ENCODE measurements at places on chromosomes 2 and 18.
A peak's percentile ranks its signal among the peaks of the same experiment; 100 is the strongest.

DNA sequence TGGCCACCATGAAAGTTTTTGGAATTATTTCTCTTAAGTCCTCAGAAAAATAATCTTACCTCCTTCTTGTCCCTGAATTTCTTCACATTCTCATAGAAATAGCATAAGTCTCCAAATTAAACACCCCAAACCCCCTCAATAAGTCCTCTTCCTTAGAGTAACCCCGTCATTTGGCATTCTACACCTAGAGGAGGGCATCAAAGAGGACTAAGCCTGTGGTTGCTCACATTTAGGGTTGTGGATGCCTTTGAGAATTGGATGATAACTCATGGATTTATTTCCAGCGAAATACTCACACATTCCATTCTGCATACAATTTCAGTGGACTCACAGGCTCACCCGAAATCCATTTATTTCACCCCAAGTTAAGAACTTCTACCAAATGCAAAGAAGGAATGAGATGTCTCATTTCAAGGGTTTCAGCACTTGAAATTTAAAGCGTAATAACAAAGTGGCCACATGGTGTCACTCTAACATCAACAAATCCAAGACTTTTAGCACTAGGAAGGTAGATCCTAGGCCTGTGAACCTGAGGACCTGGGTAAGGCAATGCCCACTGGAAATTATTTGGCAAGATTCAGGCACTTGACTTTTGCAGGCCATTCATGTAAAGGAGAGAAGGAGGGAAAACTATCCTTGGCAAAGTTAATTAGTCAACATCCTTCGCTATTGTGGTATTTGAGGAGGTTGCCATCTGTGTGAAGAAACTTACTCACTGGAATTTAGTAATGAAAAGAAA lies 24.6 kb downstream of the DYTN start:
- peak; percentile 59 for DNase-seq

GRCh38 chr2:166373105-166373504 lies 2.6 kb downstream of the SCN9A start:
- no peak for DNase-seq

DNA sequence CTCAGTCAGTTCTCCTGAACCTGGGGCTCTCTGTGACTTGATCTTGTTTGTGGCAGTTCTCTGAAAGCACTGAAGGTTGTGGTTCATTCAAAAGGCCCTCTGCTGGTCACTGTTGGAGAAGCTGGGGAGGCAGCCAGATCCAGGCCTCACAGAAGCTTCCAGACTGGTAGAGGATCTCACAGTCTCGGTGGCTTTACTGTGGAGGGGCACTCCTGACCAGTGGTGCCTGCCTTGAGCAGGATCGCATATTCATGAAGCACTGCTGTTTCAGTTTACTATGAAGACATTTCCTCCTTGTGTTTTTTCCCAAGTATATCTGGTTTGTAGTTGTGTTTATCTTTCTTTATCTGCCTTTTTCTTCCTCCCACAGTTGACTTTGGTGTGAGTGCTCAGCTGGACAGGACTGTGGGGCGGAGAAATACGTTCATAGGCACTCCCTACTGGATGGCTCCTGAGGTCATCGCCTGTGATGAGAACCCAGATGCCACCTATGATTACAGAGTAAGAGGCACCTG lies 133.9 kb downstream of the MAP4K4 start:
- peak; percentile 85 for DNase-seq

DNA sequence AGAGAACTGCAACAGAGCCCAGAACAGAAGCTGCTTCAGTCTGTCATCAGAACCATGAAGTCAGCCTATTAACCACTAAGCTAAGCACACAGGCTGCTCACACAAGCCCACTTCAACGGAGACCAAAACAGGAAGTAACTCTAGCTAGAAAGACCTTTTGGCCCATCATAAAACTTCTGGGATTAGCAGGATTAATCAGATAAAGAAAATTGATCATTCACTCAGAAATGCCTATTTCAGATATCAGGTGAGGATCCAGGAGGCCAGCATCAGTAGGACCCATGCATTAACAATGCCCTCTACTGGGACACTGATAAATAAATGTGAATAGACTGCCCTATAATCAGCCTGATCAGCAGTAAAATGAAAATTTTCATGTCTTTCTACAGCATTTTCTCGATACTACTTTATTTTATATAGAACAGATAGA lies 101.4 kb downstream of the WDPCP start:
- peak; percentile 36 for DNase-seq

GRCh38 chr18:59610546-59611140 lies 86.6 kb downstream of the CCBE1 start:
- DNase-seq = no peak

DNA sequence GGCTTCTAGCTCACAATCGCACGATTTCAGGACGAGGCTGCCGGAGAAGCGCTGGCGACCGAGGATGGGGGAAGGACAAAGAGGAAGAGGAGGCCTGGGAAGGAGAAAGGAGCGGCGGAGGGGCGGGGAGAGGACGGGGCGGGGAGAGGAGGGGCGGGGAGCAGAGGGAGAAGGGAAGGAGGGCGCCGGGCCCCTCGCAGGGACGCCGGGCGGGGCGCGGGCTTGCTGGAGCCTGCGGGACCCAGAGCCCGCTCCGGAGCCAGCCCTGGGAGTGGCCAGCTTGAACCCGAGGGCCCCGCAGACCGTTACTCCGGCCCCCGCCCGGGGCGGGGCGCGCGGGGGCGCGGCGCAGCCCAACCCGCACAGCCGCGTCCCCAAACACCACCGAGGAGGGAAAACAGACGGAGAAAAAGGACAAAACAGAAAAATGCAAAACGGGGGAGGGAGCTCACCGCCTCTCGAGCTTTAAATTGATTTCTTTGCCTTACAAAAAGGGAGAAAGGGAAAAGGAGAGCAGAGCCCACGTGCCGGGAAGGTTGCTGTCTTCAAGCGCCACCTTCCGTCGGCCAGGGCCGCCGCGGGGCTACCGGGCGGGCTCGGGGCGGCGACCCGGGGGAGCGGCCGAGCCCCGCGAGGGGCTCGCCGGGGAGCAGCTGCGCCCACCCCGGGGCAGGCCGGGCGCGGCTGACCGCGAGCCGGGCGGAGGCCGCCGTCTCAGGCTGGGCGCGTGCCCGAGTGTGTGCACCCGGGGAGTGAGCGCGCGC lies 781 bp upstream of the SOX11 start:
- DNase-seq = no peak

GRCh38 chr2:178142274-178143065 lies 30.2 kb downstream of the RBM45 start:
- DNase-seq = no peak

DNA sequence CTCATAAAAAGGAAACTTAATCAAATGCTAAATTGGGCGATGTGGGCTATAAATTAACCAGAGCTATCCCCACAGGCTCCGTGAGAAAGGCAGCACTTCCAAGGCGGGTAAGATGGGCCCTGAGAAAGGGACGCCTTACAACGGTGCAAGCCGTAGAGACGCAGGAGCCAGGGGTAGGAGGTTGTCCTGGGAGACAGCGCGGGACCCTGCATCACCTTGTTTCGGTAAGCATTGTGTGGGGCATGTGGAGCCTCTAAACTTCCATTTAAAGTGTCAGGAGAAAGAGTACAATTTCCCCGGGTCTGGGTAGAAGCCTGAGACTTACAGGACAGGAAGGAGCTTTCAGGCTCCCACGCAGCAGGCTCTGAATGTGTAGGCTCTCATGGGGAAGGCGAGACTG lies 1.2 kb upstream of the PER2 start:
- no peak for DNase-seq

GRCh38 chr18:9925795-9926194 lies 12.0 kb downstream of the VAPA start:
- DNase-seq = no peak

DNA sequence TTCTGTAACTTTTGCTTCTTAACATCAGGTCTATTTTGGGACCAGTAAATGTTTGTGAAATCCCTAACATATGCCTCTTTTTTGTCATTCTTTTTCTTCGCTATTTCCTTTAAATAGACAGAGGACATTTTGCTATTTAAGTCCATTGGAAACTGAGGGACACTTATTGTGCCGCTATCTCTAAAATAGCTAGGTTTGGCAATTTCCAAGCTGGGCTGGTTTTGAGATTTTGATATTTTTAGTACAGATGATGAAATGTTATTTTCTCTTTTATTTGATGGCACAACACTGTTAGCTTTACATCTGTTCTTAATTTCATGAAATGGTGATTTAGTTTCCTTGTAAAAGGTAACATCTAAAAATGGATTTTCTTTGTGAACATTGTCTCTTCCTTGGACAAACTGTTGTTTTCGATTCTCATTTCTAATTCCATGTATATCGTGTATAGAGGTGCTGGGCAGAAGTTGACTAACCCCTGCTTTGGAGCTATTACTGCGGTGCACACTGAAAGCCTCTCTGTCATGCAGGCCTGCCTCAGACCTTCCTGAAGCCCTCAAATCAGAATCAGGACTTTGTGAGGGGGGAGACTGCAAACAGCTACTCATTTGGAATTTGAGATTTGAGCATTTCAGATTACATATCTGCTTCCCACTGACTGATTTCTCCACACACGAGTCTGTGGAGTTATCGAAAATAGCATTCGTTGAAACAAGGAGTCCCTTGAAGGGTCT lies 594 bp downstream of the RAD51AP2 start:
- no peak for DNase-seq

- no peak for DNase-seq
Measured at GRCh38 chr2:229708335-229708734, 6.0 kb downstream of the DNER start.

DNA sequence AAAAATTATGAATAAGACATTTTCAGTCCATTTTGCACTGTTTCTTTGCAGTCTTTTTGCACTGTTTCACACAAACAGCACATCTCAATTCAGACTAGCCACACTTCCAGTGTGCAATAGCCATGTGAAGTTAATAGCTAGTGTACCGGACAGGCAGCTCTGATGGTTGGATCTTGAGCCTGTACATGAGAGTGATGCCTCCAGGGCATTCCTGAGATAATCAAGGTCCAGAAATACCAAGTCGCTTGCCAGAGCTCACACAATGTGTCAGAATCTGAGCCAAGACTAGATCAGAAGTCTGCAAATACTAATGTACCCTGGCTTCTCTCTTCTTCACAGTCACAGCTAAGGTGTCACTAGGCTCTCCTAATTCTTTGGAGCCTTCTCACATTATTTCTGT lies 180.2 kb downstream of the OSR1 start:
- DNase-seq = no peak

DNA sequence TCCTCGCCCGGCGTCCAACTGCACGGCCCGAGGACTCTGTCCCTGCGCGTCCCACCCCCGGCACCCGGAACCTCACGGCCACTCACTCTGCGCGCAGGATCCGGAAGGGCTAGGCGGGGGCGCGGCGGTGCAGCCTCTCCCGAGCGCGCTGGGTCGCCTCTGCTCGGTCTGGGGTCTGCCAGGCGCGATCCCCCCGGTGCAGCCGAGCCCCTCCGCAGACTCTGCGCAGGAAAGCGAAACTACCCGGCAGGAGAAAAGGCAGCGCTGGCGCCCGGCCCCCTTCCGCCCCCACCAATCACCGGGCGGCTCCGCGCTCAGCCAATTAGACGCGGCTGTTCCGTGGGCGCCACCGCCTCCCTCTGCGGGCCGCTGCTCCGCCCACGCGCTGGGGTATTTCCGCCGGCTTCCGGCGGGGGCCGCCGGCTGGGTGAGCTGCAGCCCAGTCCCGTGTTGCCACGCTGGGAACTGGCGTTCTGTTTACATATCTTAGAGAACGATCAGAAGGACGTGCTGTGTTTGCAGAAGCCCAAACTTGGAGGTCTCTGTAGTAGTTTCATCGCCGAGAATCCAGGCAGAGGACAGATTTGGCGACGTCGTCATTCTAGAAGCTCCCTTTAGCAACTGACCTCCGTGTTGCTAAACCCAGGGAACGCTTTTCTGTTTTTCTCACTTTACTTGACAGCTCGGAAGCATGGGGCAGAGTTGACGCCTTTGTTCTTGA lies at the start of gene STAT1:
STAT1 (minus strand) TSS at position 240 of the 721 bp plus-strand sequence. CDS start 4,168 bp downstream, outside the sequence.
- DNase-seq = peak; percentile 95

DNA sequence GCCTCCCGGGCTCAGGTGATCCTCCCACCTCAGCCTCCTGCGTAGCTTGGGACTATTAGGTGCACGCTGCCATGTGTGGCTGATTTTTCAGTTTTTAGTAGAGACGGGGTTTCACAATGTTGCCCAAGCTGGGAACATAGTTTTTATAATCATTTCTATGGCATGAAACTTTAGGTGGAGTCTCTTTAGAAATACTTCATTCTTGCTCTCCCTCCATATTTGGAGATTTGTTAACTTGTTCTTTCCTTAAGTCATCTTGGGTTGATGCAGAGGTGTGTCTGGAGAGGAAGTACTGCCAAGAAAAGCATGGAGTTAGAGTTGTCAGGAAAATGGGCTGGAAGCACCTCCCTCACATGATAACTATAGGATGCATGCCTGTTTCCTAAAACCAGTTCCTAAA lies 17.4 kb downstream of the ZNF532 start:
- no peak for DNase-seq

DNA sequence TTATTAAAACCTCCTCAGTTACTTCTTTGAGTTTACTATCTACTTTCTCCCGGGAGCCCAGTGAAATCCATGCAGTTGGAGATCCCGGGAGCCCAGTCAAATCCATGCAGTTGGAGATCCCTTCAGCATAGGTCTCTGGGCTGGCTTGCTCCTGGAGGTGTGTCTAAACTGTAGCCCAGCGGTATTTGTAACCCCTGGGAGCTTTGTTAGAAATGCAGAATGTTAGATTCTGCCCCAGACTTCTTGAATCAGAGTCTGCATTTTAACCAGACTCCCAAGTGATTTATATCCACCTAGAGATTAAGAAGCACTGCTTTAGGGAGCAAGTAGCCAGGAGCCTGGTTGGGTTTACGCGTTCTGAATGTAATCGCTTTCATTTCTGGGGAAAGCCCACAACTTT lies 54.5 kb downstream of the ARHGAP28 start:
- no peak for DNase-seq

- no peak for DNase-seq
Measured at GRCh38 chr2:25079050-25079635, 37.3 kb downstream of the EFR3B start.

- no peak for DNase-seq
Measured at GRCh38 chr2:70995426-70995729, 705 bp upstream of the TEX261 start.

DNA sequence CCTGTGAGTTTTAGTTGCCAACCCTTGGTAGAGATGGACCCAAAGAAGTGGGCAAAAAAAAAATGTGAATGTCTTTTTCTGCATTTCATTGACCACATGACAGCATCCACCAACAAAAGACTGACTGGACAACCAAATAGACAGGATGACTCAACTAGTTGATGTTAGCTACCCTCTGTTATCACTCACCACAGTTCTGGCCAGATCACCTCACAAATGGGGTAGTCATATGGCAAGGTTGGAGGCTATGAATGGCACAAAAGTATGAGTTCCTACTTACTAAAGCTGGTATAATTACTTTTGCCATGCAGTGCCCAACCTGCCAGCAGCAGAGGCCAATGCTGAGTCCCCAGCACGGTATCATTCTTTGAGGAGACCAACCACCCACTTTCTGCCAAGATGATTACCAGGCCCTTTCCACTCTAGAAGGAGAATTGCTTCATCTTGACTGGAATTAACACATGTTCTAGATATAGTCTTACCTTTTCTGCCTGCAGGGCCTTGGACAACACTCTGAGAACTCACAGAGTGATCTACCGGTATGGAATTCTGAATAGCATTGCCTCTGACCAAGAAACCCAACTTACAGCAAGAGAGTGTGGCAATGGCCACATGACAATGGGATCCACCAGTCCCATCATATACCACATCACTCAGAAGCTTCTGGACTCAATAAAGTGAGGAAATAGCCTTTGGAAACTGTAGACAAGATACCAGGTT lies 20.1 kb upstream of the TCF7L1 start:
- no peak for DNase-seq

Data from midbrain (tissue), 1 donor.